ENCODE measurements at places on chromosomes 3 and 15.

- DNase-seq = no peak
These were observed 50.6 kb downstream of the RPL39L start for GRCh38 chr3:187088701-187089100.

GRCh38 chr3:35537265-35537664, 102.1 kb upstream of the ARPP21 start:
- DNase-seq = no peak

DNA sequence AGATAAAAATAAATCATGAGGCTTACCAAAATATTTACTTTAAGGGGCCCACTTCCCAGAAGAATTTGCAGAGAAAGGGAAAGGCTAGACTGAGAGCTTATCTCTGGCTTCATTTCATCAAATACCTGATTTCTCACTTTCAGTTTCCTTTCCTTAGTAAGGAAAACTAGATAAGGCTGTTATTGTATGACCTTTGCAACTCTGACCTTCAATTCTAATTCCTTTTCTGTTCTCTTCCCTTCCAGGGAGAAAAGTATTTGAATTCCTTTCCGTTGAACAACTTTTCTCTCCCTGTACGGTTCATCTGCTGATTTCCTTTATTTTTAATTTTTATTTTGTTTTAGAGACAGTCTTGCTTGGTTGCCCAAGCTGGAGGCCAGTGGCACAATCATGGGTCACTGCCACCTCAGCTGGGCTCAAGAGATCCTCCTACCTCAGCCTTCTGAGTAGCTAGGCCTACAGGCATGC, 7.1 kb upstream of the PXK start:
- DNase-seq = no peak

- no peak for DNase-seq
These were observed 241.7 kb upstream of the HES1 start for GRCh38 chr3:193894121-193894863.

GRCh38 chr3:35241236-35241635, 398.1 kb upstream of the ARPP21 start:
- DNase-seq = no peak

GRCh38 chr3:185552358-185552877, at the start of gene LIPH:
TSS of gene LIPH (minus strand) at chr3:185552588. CDS start at chr3:185552471, 117 bp downstream.
- peak; percentile 89 for DNase-seq

GRCh38 chr3:71423151-71423906, 160.2 kb downstream of the FOXP1 start:
- no peak for DNase-seq

DNA sequence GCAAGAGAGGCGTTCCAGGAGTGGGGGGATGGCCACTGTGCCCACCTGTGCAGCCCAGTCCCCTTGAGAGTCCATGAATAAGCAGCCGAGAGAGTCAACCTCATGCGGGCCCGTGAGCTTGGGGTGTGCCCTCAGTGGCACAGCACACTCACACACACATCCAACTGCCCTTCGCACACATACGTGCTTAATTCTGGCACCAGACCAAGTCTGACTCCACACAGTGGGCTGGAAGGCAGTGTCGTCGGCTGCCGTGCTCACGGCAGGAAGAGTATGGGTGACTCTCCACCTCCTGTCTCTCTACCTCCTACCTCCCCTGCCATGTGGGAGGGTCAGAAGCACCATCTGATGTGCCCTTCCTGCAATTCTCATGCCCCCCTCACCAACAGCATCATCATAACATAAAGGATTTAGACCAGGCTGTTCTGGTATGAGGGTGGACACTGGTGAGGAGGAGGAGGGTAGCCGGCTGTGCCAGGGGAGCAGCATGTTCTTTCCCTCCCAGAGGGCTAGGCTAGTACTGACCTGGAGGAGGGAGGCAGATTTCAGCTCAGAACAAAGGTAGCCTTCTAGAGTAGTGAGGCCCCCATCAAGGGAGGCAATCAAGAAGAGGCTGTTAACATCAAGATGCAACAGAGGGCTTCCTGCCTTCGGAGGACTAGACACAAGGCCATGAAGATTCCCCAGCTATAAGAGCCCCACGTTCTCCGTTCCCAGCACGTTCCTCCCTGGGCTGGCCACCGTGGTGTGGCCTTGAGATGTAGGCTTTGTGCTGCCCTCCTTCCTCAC, 5.3 kb upstream of the STRA6 start:
- DNase-seq = no peak

GRCh38 chr3:94525043-94525442, 462.2 kb downstream of the NSUN3 start:
- no peak for DNase-seq

GRCh38 chr3:170350515-170351413, 6.8 kb upstream of the SKIL start:
- no peak for DNase-seq

- DNase-seq = no peak
These were observed 115.8 kb upstream of the IGSF10 start for GRCh38 chr3:151576511-151577137.

DNA sequence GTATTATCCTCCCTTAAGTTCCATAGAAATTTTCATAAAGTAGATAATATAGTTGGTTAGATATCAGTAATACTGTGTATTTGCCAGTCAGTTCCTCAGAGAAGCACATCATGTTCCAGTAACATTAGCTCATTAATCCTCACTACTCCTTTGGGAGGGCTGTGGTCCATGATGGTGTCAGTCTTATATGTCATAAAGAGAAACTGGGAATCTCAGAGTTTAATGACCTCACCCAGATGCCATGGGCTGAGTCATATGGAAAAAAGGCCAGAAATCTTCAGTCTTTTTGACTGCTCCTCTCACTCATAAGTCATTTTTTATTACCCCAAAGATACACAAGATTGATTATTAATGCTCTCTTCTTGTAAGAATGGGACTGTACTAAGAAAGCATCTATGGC, 188.6 kb downstream of the CHL1 start:
- DNase-seq = no peak

DNA sequence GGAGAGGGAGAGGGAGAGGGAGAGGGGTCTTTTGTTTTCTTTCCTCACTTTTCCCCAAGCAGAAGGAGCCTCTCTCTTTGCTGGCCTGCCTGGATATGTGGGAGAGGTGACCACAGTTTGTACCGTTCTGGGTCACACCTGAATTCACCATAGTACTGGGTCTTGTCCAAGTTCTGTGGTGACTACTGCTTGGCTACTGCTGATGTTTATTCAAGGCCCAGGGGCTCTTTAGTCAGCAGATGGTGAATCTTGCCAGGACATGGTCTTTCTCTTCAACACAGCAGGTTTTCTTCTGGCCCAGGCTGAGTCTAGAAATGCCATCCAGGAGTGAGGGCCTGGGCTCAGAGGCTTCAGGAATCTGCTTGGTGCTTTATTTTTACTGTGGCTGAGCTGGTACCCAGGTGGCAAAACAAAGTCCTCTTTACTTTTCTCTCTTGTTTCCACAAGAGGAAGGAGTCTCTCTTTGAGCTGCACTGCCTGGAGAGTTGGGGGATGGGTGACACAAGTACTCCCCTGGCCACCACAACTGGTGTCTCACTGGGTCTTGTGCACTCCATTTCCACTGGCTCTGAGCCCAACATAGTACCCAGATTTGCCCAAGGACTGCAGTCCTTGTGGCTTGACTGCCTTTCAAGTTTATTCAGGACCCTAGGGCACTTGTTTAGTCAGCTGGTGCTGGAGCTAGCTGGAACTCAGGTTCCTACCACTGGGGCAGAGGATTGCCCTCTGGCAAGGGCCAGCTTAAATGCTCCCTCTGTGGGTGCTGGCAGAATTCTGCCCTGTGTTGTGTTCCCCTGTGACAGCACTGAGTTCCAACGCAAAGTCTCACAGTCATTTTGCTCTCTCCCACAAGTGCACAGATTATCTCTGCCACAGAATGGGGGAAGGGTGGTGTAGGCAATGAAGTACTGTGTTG, 16.8 kb upstream of the CCNDBP1 start:
- no peak for DNase-seq

GRCh38 chr3:195025056-195025883, 245.7 kb downstream of the XXYLT1 start:
- DNase-seq = no peak

DNA sequence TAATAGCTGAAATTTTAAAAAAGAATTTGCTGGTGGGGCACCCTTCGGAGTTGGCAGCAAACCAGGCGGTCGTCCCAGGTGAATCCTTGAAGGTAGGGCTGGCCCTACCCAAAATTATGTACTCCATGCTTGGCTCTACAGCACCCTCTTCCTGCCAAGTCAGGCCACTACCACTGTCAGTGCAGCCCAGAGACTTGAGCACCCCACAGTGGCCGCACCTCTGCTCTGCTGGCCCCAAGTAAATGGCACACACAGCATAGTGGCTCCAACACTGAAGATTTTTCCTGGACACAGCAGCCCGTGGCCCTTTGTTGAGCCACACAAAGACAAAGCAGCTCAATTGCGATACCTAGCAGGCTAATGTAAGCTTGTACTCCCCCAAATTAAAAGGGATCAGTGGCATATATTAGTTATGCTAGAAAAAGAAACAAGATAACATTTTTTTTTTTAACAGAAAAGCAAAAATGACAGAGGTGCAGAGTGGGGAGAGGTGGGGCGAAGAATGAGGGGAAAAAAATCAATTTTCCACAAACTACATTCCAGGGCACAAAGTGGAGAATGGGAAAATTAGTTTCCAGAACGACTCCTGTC, 250.5 kb downstream of the UACA start:
- no peak for DNase-seq

- no peak for DNase-seq
These were observed 405.3 kb downstream of the VPS13C start for GRCh38 chr15:61654918-61655317.

GRCh38 chr15:58233341-58233740, 95.2 kb downstream of the AQP9 start:
- DNase-seq = no peak

DNA sequence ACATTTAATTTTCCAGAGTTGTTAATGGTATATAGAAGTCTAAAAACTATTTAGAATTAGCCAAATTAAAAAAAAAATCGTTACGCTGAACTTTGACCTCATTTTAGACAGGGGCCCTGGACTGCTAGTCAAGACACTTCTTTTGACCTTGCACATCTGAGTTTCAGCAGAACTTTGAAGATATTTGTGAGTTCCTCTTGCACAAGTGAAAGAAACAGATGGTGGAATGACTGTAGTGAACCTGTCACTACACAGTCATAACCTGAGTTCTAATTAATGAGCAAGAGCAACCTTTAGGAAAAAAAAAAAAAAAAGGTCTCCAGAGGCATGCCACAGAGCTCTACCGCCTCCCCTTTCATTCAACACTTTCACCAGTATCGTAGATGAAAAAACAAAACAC, 5.3 kb downstream of the MYO5C start:
- DNase-seq = no peak

- no peak for DNase-seq
These were observed 11.7 kb downstream of the SCAANT1 start for GRCh38 chr3:63900459-63900858.

- no peak for DNase-seq
These were observed 25.9 kb downstream of the SMAD3 start for GRCh38 chr15:67091071-67091979.

- no peak for DNase-seq
These were observed 55.7 kb upstream of the WNT7A start for GRCh38 chr3:13935494-13936094.

GRCh38 chr15:66287461-66288057, 5.8 kb upstream of the DIS3L start:
- DNase-seq = no peak
